Activated CD4-positive, alpha-beta T cell treated with anti-CD3 and anti-CD28 coated beads for 4 hours (primary cell): ENCODE measurements at places on chromosomes 12 and 14.

- DNase-seq: no peak
These were observed 304.4 kb downstream of the TMEM132D start for GRCh38 chr12:129599406-129599805.

DNA sequence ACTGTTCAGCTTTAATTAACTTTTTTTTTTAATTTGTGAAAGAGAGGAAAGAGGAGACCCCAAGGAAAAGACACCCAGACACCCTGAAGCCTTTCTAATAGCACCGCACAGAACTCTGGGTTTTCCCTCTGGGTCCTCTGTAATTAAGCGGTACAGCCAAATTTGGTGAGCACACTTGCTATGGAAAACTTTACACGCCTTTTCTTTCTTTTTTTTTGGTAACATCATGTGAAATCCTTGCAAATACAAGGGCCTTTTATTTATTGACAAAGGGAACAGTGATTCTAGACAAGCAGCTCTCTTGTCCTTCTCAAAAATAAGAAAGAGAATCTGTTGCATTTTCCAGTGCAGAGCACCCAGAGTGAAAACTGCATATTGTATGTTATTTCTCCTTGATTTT lies 44.4 kb upstream of the CPM start:
- no peak for DNase-seq

DNA sequence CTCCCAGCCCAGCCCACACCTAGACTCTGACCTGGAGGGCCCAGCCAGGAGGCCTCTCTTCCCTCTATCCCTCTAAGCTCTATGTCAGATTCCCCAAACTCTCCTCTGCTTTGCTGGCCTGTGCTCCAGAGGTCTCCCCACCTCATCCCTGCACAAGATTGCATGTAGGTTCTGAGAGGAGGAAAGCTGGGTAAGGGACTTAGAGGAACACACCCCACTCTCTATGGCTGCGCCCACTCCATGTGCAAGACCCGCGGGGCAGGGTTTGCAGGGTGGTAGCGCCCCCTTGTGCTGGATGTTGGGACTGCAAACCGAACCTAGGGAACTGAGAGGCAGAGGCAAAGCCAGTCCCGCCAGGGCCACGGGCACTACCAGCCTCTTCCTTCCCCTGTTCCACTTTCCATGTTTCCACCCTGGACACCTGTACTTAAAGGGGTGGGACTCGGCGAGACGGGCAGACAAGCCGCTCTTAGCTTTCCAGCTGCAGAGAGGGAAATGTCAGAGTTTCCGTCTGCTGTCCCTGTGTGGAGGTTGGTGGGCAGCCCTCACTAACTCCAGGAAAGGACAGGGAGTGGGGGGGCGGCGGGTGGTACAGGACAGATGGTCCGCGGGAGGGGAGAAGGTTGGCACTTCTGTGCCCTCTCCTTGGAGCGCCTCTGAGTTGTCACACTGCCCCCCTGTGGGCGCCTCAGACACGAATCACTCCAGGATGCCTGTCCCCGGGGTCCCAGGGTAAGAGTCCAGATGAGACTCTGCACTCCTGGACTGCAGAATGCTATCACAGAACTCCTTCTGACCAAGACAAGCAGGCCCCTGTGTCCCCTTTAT lies 16.8 kb downstream of the MMP14 start:
- peak; percentile 93 for DNase-seq

DNA sequence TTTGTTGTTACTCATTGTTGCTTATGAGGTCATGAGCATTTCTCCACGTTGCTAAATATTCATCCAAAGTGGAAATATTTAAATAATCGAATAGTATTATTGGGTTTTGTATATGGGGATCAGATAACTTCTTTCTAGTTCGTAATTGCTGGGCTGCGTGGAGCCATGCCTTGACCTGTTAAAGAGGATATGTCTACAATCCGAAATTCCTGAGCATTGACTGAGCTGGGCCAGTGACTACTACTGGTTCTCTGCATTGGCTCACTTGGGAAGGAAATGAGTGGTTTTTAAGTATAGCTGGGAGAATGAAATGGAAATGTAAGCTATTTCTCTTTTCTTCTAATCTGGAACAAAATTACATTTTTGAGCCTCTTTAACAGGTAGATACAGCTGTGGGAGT lies 163.2 kb downstream of the RPL10L start:
- no peak for DNase-seq

DNA sequence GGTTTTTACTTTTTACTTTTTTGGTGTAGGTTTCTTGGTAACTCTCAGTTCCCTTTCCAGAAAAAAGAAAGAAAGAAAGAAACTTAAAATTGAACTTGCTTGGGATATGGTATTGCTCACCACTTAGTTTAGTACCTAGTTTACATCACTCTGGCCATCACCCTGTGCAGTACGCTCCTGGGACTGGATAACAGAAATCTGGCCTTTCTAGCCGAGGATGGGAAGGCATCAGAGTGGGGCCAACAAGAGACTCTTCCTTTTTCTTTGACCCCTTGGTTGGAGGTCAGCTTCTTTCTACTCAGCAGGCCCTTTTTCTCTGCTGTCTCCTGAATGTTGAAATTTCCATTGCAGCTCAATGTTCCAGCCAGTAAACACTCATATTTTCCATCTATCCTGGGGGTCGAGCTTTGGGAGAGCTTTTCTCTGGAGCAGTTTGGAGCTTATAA lies 156.6 kb downstream of the TGFB3 start:
- DNase-seq: no peak

- DNase-seq: no peak
These were observed 47.8 kb downstream of the SLC15A5 start for GRCh38 chr12:16229676-16230075.

- peak; percentile 35 for DNase-seq
These were observed 6.2 kb downstream of the FOXJ2 start for GRCh38 chr12:8038659-8039114.

DNA sequence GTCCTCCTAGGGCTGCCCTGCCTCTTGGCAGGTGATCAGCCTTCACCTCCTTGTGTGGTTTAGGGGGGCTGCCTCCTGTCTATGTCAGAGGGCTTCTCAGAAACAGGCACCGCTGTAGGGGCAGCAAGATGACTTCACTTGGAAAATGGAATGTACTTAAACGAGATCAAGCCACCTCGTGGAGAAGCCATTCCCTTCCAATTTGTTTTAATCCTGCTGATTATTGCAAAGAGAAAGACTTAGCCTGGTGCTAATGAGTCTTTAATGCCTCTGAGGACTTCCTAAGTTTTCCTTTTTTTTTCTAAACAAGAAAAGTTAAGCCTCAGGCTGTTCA lies 62.3 kb upstream of the RFLNA start:
- DNase-seq: no peak

DNA sequence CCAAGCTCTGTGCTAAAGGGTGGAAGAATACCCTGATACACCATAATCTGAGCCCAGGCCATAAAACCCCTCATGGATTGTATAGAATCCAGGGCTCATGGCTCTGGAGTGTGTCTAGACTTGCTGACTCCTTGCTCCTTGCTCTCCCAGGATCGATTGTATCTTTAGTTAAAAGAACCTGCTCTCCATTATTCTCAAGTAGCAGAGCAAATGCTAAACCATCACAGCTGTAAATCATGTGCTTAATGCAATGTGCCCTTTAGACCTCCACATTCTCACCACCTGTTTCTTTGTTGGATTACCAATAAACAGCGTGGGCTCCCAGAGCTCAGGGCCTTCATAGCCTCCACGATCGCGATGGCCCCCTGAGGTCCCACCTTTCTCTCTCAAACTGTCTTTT lies 411.6 kb upstream of the FBXO33 start:
- no peak for DNase-seq

DNA sequence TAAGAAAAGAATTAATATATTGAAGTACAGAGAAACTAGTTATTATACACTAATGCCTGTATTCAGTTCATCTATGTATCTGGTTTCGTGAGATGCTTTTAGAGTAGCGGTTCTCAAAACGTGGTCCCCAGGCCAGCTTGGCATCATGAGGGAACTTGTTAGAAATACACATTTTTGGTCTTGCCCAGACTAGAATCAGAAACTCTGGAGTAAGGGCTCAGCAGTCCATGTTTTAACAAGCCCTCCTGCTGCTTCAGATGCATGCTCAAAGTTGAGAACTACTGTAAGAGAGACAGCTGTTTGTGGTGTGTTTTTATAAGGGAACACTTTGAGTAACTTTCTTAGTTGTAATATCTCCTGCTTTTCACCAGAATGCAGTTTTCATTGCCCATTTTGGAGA lies 18.1 kb downstream of the GPATCH2L start:
- no peak for DNase-seq

DNA sequence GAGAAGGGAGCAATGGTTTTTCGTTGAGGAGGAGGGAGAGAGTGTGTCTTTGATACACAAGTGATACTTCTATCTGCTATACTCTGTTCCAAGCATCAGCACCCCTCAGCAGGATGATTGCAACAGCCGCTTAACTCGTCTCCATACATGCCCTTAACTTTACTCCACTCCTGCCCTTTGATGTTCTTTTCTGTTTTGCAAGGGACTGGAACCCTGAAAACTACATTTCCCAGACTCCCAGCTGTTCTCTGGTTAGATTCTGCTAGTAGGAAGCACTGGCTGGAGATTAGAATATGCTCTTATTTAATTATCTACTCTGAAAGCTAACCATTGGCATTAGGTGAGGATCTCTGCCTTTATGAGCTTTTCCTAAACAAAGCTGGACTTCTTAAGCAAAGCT lies 23.5 kb upstream of the CRADD start:
- no peak for DNase-seq

- DNase-seq: no peak
These were observed 11.6 kb downstream of the STX2 start for GRCh38 chr12:130827432-130827831.

DNA sequence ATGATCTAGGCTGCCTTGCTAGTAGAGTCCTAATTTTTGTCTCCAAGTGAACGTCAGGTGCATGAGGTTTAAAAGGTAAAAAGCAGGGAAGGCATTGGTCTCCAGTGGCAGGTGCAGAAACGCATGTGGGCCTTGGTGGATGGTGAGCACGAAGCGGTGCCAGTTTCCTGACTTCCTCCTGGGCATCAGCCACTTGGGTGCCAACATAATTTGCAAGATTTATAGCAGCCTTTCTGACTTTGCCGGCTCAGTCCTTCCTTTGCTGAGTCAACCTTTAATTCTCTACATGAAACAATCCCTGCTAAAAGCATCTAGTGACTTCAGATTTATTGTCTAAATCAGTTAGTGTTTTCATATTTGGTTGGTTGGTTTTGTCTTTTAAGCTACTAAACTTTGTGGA lies 355.7 kb upstream of the TMEM132C start:
- DNase-seq: no peak

GRCh38 chr12:27794818-27795584 lies 15.0 kb upstream of the MANSC4 start:
- no peak for DNase-seq

DNA sequence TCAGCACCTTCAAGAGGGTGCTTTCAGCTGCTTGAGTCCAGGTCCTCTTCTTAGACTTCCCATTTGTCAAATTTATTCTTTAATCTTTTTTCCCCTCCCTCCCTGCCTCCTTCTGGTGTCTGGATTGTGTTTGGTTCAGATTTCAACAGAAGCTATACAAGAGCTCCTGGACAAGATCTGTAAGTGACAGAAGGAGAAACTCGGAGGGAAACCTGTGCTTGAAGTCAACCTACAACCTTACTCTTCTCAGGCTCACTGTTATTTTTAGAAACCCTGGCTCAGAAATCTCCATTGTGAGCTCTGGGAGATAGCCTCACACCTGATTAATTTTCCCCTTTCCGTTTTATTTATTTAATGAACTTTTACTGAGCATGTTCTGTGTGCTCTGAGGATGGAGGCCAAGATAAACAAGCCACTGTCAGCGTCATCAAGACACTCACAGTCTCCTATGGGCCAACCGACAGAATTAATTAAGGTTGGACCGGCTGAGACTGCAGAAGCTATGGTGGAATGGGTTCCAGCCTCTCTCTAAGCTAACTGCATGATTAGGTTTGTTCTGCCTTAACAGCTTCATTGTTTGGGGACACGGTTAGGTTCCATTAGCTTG lies 13.5 kb downstream of the PDE1B start:
- no peak for DNase-seq

DNA sequence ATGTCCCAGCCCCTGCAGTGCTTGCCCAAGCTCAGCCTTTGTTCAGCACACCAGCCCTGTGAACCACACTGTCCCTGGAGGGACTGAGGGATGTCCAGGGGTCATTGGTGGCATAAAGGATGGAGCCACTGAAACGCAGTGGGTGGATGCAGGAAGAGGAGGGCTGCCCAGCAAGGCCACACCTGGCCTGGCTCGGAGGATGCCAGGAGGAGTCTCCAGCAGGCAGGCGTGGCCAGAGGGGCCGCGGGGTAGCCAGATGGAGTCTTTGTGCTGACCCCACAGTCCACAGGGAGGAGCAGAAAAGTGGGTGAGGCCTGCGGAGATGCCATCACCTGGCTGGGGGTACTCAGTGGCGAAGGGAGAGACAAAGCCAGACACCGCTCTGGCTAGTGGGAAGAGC lies 108.5 kb upstream of the C14orf180 start:
- DNase-seq: no peak

DNA sequence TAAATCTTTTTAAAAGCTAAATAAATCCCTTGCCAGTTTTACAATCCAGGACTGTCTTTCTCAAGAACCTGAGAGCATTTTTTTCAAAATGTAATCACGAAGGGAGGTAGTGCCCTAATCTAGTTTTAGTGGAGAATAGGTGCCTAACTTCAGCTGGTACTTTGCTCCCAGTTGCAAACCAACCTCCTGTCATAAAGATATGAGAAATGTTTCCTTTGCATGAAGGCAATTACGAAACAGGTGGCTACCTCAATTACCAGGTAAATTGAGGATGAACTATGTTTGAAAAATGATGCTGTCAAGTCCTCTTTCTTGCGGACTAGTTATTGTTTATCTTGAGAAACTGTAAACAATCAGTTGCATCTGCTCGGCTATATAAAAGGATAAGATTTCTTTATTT lies 437.9 kb downstream of the DAD1 start:
- no peak for DNase-seq

GRCh38 chr14:105881021-105881930 lies 354.9 kb downstream of the TMEM121 start:
- no peak for DNase-seq

DNA sequence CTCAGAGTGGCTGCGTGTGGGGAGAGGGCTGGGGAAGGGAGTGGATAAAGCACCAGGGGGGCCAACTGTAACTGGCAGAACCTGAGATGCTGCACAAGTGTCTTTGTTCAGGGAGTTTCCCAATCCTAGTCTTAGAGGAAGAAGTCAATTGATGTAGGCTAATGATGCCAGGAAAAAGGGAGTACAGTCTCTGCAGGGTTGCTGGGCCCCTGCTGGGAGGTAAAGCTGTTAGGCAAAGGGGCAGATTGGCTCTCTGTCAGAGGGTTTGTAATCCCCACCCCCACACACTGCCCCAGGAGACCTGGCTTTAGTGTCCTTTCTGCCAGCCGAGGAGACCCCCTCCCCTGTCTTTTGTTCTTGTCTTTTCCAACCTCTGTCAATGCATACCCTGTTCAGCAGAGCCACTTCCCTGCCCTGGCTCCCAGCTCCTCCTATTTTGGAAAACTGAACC lies 178.4 kb downstream of the KCNA5 start:
- no peak for DNase-seq

- DNase-seq: no peak
These were observed 90.3 kb downstream of the RPS6KA5 start for GRCh38 chr14:90970167-90970600.
